ENCODE measurements at places on chromosomes 2 and 18.

GRCh38 chr2:209426432-209426831 lies 2.6 kb downstream of the MAP2 start:
- DNase-seq, result no peak

DNA sequence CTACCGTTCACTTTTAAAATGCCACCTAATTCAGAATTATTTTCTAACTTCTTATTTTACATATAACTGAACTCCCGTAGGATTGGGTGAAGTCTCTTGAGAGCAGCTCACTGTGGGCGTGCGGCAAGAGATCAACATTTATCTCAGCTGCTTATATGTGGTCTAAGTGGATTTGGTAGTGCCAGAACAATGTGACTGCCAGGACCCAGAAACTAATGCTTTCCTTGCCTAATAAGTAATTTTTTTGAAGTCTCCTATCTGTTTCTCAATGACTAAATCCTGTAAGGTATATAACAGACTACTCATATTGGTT lies 11.2 kb upstream of the NFE2L2 start:
- DNase-seq, result no peak

GRCh38 chr18:12102136-12102842 lies 8.6 kb downstream of the ANKRD62 start:
- DNase-seq, result no peak

- peak; percentile 94 for DNase-seq
Measured at GRCh38 chr2:218898109-218898878, 17.6 kb downstream of the WNT10A start.

- DNase-seq, result no peak
Measured at GRCh38 chr2:71186973-71187372, 39.9 kb downstream of the PAIP2B start.

GRCh38 chr2:29518010-29518409 lies 402.8 kb downstream of the CLIP4 start:
- no peak for DNase-seq

- DNase-seq, result no peak
Measured at GRCh38 chr2:241302759-241303651, 12.5 kb downstream of the HDLBP start.

DNA sequence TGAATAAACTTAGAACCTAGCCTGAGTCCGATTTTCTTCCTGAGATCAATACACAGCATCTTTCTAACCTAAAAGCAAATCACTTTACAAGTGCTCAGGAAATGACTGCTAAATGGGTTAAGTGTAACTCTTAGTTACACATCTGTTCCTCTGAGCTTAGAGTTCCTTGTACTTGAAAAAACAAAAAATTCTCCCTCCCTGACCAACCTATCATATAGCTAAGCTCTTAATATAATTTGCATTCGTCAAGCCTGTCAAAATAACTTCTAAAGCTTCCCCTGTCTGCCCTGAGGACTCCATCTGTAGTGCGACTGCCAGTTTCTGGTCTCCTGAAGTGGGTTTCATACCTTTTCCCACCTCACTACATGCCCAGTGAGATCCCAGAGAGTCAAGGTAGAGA lies 190.4 kb downstream of the NCK2 start:
- DNase-seq, result no peak

- no peak for DNase-seq
Measured at GRCh38 chr18:58132595-58133261, 88.7 kb downstream of the NEDD4L start.

- peak; percentile 69 for DNase-seq
Measured at GRCh38 chr2:73212448-73213176, 1.4 kb upstream of the SMYD5 start.

DNA sequence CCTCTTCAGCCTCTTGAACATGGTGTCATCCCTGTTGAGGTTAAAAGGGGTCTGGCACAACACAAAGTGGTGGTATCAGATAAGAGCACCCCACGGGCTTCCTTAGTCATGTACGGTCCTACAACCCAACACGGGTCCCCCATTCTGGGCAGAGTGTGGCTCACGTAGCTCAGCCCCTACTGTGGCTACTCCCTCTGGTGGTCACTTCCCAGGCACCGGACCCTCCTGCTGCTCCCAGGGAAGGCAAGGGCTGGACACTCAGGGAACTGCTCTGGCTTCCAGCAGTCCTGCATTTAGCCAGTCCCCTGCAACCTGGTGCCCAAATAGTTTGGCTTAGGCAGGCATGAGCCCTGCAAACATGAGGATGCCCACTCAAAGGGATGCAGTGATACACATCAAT lies 58.6 kb downstream of the GALNT14 start:
- no peak for DNase-seq

- no peak for DNase-seq
Measured at GRCh38 chr2:239760596-239760995, 264.5 kb downstream of the NDUFA10 start.

- no peak for DNase-seq
Measured at GRCh38 chr2:42211291-42211690, 42.1 kb downstream of the EML4 start.

DNA sequence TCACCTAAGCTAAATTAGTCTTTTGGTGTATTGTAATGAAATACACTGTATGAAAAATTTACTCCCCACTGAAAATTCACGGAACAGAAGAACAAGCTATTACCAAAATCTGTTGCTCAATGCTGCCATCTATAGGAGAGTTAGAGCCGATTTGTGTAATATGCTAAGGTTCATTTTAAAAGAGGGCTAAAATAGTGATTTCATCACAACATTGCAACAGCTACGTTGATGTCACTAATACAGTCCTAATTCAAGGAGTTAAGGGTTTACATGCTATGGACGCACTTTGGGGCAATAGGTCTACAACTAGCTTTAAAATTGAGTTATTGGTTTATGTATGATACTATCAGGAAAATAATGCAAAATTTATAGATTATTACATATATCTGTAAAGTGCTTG lies 3.0 kb upstream of the IRS1 start:
- DNase-seq, result no peak

- DNase-seq, result no peak
Measured at GRCh38 chr2:236947896-236948295, 137.8 kb upstream of the COPS8 start.

GRCh38 chr2:168145011-168145410 lies 102.4 kb downstream of the STK39 start:
- DNase-seq, result no peak

DNA sequence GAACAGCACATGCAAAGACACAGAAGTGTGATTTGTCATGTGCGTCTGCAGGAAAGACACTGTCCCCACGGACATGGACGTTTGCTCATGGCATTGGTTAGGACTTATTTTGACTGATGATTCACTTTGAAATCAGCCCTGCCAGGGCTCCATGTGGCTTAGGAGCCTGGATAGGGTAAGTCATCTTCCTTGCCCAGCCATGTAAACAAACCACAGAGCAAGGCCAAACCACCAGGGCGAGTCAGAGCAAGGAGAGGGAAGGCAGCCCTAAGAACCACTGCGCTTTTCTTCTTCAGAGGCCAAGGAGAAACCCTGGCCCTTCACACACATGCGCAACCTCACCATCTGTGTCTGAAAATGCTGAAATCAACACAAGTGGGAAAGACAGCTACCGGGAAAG lies 88.8 kb downstream of the GFPT1 start:
- no peak for DNase-seq

DNA sequence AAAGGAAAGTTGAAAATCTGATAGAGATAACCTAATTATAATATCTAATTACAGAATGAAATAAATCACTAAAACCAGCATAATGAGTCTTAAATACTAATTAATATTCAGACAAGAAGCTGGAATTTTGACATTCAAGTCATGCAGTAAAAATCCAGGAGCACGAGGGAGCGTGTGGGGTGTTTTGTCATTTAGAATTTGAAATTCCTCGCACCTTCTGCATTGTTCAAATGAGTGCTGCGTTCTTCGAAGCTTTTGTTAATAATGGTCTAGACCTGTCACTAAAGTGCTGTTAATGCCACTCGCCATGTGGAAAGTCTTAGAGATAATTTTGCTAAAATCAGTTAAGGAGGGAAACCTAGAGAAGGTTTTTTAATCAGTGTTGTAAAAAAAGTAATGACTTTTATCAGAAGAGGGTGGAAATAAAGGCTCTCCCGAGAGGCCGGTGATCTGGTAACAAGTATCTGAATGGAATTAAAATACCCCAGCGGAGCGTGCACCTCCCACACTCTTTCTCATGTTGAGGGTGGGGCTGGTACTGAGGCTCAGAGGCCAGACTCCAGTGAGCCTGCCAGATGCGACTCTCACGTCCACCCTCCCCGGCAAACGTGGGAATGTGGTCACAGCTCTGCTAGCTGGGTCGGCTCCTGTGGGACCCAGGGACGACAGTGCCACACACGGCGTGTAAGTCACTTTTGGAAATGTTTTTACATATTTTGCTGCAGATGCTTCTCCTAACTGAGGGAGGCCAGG lies 69.4 kb upstream of the MYT1L start:
- no peak for DNase-seq

DNA sequence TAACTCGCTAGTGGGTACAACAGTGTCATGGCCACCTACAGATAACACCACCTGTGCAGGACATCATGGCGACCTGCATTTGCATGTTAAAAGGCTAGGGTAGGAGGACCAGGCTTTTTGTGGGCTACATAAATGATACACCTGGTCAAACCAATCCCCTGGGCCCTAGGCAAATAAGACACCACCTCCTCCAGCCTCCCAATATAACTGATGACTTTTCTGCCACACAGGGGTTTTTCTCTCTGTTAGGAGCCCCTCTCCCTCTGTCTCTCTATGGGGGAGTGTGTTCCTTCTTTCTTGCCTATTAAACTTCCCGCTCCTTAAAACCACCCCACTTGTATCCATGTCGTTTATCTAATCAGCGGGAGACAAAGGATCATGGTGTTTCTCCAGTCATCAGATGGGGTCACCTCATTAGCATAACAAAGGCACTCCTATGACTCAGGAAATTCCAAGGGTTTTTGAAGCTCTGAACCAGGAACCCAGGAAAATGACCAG lies 10.8 kb upstream of the BUB1 start:
- DNase-seq, result no peak

DNA sequence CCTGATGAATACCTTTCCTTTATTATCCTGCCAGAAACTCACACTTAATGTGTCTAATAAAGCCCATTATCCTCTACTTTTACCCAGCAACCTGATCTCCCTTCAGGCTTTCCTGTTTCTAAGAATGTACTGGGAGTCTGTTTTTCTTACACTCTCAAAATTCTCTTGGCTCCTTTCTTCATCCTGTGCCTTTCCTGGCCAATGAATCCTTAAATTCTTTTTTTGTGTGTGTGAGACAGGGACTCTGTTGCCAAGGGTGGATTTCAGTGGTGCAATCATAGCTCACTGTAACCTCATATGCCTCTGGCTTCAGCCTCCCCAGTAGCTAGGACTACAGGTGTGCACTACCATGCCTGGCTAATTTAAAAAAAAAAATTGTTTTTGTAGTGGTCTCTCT lies 72.7 kb downstream of the MAP2 start:
- DNase-seq, result no peak

- DNase-seq, result no peak
Measured at GRCh38 chr18:709771-710170, 2.7 kb downstream of the ENOSF1 start.

DNA sequence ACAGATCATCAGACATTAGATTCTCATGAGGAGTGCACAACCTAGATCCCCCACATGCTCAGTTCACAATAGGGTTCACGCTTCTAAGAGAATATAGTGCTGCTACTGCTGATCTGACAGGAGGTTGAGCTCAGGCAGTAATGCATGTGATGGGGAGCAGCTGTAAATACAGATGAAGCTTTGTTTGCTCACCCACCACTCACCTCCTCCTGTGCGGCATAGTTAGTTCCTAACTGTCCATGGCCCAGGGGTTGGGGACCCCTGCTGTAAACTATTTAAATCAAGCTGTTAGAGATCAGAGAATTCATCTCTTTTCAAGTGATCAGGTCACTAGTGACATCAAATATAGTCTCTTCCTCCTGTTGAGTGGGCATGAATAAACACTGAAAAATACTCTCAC lies 88.8 kb upstream of the ACVR2A start:
- no peak for DNase-seq

DNA sequence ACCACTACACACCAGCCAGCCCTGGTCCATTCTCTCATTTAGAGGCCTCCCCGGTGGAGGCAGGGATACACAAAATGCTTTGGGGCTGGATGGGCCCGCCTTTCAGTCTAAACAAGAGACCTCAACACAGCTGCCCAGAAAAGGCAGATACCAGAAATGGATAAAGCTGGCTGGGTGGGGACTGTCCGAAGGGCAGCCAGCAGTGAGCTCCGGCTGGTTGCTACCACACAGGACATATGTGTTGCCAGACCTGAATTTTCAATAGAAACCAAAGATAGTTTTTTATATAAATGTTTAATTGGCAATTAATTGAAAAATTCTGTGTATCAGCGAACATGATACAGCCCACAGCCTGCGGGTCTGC lies 1.4 kb downstream of the GPBAR1 start:
- DNase-seq, result no peak

All from stimulated activated CD4-positive, alpha-beta T cell treated with anti-CD3 and anti-CD28 coated beads, Interleukin-2, amount 100 ng/mL, for 48 hours (primary cell).